ENCODE measurements at places on chromosomes 4 and X.

DNA sequence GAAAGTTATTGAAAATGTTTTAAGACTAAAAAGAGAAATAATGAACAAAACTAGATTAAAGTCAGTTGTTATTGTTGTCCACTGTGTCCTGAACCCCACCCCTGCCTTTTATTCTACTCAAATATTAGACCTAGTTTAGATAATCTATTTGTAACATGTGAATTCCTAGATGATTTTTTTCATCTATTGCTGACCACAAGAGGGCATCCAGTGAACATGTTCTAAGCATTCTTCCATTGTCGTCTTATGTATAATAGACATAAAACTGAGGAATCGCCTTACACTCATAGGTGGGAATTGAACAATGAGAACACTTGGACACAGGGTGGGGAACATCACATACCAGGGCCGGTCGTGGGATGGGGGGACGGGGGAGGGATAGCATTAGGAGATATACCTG, 36.4 kb upstream of the HPRT1 start:
- peak; percentile 38 for DNase-seq

- peak; percentile 26 for DNase-seq
These were observed 778 bp downstream of the CASP3 start for GRCh38 chr4:184648313-184649025.

- no peak for DNase-seq
These were observed 33.7 kb downstream of the LAMTOR3 start for GRCh38 chr4:99860521-99860920.

DNA sequence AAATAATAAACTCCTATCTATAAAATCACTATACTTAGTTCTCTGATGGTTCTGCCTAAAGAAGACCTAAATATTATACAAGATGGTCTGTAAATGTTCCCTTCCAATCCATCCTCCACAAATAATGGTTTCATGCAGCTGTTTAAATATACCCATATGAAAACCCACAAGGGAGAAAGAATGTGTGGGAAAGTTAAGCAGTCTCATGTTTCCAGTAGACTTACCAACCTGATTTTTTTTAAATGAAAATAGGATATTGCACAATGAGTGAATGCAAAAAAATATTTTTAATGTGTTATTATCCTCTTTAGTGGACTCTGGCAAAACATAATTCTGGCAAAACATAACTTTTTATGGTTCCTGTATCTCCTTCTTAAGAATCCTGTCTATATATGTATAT, 23.3 kb downstream of the CAMK2D start:
- DNase-seq: peak; percentile 62

DNA sequence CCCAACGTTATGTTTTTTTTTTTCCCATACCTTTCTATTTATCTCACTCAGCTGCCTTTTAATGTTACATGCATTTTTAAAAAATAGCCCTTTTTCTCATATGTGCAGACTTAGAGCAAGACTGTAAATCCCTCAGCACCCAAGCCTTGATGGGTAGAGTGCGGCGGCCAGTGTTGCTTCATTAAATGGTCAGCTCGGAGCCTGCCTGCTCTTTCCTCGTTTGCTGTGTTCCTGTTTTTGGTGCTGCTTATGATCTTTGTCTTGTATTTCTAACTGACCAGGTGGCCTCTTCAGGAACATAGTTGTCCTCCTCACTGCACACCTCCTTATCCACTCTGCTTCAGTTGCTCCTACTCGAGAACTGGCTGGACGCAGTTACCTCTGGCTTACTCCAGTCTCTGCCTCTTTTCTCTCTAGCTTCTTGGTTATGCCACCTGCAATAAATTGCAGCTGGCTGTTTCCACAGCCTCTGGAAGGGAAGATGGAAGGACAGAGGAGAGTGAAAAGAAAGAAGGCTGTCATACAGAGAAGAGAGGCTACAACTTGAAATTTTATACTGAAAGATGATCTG, 10.7 kb downstream of the RBPJ start:
- no peak for DNase-seq
